Bronchial epithelial cell (primary cell): ENCODE measurements at places on chromosomes 5 and 9. TPM values are rescaled to one million over a fixed set of nuclear protein-coding genes. Genes with fewer than 3 reads are reported as not detected.

DNA sequence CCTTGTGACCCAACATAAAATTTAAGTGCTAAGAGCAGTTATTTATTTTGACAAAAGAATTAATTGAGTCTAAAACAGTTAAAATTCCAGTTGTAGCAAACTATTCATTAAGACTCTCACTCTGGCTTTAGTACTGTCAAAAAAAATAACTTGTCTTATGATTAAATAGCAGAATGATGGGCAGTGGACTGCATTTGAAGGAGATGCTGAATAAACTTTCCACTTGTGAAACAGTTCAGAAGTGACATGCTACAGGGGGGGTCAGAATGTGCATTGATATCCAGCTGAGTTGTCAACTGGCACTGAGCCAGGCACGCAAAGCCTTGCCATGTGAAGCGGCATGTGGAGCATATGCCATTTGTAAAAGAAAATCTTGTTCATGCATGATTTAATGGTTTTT lies 76.0 kb downstream of the FCHO2 start:
- DNase-seq: peak; percentile 75

DNA sequence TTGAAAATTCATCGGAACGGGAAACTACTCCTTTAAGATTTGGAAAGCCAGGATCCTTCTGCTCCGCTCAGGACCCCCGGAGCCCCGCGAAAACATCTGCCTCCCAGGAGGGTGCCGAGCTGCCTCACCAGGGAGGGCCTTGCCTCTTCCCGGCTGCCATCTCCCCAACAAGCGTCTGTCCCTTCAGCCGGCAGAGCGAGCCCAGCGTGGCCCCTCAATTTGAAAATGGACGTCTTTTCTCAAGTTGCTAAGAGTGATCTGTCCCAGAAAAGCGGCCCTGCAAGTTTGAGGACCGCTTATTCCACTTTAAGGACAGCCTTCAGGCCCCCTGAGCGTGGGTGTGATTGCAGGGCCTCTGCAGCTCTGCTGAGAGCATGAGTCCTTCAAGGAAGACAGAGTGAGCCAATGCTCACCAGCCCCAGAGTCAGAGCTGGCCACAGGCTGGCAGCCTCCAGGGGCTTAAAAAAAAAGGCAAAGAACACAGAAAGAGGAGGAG lies 101.3 kb downstream of the PHF2 start:
- no peak for DNase-seq

- DNase-seq: no peak
Measured at GRCh38 chr9:134661791-134662142, 20.2 kb downstream of the COL5A1 start.

- no peak for DNase-seq
Measured at GRCh38 chr9:93451849-93452709, 594 bp downstream of the FAM120A start.

DNA sequence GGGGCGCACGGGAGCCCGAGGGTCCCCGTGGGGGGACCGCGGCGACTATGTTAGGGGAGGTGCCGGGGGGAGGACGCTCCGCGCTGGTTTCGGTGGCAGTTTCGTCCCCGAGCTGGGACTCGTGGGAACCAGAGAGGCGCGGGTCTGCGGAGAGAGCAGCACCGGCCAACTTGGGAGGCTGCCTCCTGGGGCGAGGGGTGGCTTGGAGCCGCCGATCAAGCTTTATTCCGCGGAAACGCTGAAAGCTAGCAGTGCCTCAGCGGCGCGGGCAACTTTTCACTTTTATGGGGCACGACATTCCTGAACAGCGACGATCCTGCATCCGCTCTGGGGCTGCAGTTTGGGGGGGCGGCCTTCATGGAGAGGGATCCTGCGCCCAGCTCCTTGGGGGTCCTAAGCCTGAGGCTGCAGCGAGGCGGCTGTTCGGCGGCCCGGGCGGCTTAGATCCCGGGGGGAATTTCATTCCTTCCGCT lies 369 bp downstream of the OCLN start:
- DNase-seq: no peak

DNA sequence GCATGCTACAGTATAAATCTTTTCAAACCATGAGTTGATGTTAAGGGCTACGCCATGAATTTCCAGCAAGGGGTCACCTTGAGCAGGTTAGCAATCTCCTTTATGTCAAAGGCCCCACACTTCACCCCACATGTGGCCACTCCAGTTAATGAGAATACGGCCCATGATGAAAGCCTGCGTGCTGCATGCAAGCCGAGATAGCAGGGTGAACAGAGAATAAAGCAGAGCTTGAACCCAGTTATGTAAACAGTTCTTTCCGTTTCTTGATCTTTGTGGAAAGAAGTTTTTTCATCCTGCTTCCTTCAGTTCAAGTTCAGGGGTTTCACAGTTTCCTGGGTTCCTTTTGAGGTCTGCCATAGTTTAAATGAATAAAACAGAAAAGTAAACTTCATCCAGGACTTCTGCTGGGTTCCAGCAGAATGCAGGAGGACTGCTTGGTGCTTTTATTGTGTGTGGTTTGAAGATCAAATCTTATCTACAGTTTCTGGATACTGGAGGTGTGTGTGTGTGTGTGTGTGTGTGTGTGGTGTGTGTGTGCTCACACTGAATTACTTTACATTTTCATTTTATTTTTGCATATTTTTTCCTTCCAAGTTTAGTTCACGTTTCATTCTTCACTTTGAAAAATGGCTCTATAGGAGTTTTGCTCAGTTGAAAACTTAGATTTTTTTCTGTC lies 87.1 kb downstream of the HMHB1 start:
- DNase-seq: no peak

GRCh38 chr9:120394058-120394669 lies 185.8 kb downstream of the CDK5RAP2 start:
- DNase-seq: peak; percentile 85

- no peak for DNase-seq
Measured at GRCh38 chr9:92645041-92645440, 24.9 kb downstream of the IPPK start.

DNA sequence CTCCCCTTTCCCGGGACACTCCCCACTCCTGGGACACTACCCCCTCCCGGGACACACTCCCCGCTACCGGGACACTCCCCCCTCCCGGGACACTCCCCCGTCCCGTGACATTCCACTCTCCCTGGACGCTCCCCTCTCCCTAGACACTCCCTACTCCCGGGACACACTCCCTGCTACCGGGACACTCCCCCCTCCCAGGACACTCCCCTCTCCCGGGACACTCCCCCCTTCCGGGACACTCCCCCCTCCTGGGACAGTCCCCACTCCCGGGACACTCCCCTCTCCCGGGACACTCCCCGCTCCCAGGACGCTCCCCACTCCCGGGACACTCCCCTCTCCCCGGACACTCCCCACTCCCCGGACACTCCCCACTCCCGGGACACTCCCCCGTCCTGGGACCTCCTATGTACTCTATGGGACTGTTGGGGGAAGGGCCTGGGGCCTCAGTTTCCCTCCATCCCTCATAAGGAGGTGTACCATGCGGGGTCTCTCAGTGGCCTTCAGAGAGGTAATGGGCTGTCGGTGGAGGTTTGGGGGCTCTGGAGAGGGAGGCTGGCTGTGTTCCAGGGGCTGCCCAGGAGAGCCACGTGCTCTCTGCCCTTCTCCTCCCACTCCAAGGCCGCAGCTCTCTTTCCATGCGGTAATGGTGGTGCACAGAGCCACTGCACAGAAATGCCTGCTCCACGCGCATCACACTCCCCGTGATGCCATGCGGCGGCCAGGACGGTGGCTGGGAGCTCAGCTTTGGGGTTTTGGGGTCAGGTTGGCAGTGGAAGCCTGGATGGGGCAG lies 96.2 kb downstream of the RXRA start:
- DNase-seq: peak; percentile 32

DNA sequence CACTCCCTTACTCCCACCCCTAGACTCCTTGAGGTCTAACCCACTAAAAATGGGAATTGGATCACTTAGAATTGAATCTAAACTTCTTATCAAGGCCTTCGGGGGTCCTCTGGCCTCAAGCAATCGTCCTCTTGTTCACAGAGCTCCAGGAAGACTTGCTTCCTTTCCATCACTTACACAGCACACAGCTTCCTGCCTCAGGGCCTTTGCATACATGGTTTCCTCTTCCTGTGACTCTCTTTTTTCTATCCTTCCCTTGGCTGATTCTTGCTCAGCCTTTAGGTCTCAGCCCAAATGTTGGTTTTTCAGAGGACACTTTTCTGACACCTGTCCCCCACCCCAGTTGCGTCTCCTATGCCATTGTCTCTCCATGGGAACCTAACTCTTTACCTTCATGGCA lies 50.0 kb upstream of the ALDH1B1 start:
- DNase-seq: no peak

- peak; percentile 29 for DNase-seq
Measured at GRCh38 chr5:73693573-73694061, 67.6 kb downstream of the ARHGEF28 start.

- DNase-seq: no peak
Measured at GRCh38 chr5:112342389-112342788, 76.7 kb downstream of the EPB41L4A start.

DNA sequence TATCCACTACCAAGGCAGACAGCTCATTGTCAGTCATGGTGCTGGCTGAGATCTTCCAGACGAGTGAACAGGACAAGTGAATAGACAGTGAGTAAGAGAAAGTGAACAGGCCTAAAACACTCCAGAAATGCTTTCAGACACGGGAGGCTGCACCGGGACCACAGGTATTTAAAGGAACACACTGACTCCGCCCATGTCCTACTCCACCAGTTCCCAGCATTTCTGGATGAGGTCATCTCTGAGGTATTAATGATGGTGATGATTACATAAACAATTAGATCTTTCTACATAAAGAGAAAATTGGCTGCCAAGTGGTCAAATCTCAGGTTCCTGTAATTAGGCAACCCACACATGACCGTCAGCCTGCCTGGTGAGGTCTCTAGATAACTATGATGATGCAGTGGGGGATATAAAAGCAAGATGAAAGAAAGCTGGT lies at the start of gene ACTBL2:
ACTBL2 (minus strand) TSS at position 141 of the 436 bp plus-strand sequence; CDS start at position 37, 104 bp downstream.
- DNase-seq: peak; percentile 95

DNA sequence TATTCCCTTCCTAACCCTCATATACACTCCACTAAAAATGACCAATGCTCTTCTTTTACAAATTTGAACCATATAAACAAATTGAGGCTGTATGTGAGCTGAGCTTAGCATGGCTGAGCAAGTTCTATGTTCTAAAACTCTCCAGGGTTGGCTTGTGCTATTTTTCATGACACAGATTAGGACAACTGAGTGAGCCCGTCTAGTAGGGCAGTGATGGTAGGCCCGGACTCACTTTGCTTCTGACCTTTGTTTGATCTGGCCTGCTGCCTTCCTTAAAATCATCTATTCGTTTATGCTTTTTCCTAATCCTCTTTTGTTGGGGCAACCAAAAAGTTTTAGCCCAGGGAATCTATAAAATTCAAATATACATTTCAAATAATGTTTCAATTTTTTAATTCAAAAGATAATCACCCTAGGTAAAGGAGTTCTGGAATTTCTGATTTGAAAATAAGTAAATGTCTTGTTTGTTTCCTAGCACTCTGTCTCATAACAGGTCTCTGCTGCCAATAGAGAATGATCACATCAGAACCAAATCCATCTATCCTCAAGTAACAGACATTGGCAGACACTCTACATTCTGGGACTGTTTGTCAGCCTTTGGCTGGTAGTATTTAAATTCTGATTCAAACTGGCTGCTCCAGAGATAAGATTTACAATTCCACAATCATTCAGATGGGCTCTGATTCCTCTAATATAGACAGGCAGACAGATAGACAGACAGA lies 217.0 kb upstream of the TARS1 start:
- no peak for DNase-seq

- DNase-seq: peak; percentile 81
Measured at GRCh38 chr5:130135506-130135905, 231.2 kb downstream of the CHSY3 start.

GRCh38 chr5:139955616-139956273 lies 87.4 kb downstream of the NRG2 start:
- no peak for DNase-seq

DNA sequence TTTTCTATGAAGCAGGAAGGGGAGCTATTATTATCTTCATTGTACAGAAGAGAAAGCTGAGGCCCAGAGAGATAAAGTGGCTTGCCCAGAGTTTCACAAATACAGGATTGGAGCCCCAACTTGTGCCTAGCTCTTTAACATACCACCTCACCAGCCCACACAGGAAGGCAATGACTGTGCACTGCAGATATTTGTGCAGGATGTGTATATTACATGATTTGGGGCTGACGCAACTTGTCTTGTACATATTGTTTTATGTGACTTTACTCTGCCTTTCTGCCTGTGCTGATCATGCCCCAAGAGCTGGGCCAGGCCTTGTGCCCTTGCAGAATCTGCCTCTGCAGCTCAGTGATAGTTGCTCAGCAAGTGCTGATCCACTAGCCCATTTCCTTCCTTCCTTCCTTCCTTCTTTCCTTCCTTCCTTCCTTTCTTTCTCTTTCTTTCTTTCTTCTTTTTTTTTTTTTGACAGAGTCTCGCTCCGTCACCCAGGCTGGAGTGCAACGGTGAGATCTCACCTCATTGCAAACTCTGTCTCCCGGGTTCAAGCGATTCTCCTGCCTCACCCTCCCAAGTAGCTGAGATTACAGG lies 106.6 kb upstream of the TBCA start:
- DNase-seq: peak; percentile 93

- DNase-seq: no peak
Measured at GRCh38 chr9:95528908-95529502, 12.2 kb upstream of the PTCH1 start.

DNA sequence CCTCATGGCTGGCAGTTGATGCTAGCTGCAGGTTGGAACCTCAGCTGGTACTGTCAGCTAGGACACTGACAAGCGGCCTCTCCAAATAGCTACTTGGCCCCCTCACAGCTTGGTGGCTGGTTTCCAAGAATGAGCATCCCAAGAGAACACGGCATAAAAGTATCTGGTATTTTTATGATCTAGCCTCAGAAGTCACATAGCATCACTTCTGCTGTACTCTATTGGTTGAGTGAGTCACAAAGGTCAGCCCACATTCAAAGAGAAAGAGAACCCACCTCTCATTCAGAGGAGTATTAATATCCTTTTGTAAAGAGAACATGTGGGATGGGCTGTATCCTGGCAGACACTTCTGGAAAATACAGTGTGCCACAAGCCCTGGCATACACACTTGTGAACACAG lies 6.0 kb upstream of the SIL1 start:
- no peak for DNase-seq

- no peak for DNase-seq
Measured at GRCh38 chr5:154010660-154011059, 28.1 kb downstream of the FAM114A2 start.

Gene PCDHB10
- total RNA-seq: 0.13 and 0.26 TPM in 2 replicates

Gene CDO1
- total RNA-seq: not detected in 2 replicates

Gene HSDL2
- total RNA-seq: 21.9 and 31.9 TPM in 2 replicates

Gene FGF1
- under 0.01 and 0.38 TPM in 2 replicates for total RNA-seq
